ENCODE measurements at places on chromosomes 2 and 18.
A peak's percentile ranks its signal among the peaks of the same experiment; 100 is the strongest.

- no peak for DNase-seq
Measured at GRCh38 chr2:106579750-106580197, 92.6 kb downstream of the CD8B2 start.

GRCh38 chr2:55958756-55959155, 35.2 kb upstream of the EFEMP1 start:
- DNase-seq, result no peak

- no peak for DNase-seq
Measured at GRCh38 chr2:65097844-65098243, 32.1 kb downstream of the RAB1A start.

DNA sequence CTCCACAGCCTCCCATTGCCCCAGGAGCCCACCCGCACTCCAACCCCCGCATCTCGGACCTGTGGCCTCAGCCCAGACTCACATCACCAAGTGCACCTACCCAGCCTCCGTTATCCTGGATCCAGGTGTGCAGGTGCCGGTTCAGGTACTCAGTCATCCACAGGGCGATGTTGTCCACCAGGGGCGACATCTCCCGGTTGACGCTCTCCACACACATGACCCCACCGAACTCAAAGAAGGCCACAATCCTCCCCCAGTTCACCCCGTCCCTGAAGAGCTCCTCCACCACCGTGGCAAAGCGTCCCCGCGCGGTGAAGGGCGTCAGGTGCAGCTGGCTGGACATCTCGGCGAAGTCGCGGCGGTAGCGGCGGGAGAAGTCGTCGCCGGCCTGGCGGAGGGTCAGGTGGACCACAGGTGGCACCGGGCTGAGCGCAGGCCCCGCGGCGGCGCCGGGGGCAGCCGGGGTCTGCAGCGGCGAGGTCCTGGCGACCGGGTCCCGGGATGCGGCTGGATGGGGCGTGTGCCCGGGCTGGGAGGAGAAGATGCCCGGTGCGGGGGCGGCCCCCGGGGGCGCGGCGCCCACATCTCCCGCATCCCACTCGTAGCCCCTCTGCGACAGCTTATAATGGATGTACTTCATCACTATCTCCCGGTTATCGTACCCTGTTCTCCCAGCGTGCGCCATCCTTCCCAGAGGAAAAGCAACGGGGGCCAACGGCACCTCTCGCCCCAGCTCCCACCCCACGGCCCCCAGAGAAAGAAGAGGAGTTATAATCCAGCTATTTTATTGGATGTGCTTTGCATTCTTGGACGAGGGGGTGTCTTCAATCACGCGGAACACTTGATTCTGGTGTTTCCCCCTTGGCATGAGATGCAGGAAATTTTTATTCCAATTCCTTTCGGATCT, 1.3 kb downstream of the BCL2 start:
- peak; percentile 75 for DNase-seq

GRCh38 chr18:62198259-62198658, 11.2 kb downstream of the RELCH start:
- DNase-seq, result no peak

DNA sequence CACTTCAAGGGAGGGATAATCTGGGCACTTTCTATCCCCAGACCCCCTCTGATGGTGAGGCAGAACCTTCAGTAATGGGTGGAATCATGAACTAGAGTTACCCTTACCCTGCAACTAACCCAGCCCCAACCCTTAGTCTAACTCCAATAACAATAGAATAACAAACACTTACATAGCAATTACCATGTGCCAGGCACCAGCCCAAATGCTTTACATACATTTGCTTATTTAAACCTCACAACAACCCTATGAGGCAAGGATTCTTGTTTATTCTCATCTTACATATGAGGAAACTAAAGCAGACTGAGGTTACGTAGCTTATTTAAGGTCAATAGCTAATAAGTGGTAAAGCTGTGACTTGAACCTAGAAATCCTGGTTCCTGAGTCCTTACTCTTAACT, 132.8 kb downstream of the CYP26B1 start:
- no peak for DNase-seq

GRCh38 chr2:8343031-8343430, 338.8 kb upstream of the ID2 start:
- DNase-seq, result no peak

DNA sequence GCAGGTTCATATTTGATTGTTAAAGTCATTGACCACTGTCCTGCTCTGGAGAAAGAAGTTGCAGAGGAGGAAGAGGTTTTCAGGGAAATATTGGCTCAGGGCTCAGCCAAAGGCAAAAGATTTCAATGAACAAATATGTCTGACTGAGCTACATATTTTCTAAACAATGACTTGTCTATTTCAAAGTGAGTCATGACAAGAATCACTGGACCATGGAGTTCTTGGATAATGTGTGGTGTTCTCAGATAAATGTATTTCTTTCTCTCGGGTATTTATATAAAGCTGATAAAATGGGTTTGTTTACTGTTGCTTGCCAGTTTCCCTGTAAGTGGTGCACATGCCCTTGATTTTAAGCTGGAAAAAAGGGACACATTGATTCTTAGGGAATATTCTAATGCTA, 34.3 kb upstream of the RMP24 start:
- no peak for DNase-seq

GRCh38 chr2:229672021-229672420, 42.3 kb downstream of the DNER start:
- no peak for DNase-seq

DNA sequence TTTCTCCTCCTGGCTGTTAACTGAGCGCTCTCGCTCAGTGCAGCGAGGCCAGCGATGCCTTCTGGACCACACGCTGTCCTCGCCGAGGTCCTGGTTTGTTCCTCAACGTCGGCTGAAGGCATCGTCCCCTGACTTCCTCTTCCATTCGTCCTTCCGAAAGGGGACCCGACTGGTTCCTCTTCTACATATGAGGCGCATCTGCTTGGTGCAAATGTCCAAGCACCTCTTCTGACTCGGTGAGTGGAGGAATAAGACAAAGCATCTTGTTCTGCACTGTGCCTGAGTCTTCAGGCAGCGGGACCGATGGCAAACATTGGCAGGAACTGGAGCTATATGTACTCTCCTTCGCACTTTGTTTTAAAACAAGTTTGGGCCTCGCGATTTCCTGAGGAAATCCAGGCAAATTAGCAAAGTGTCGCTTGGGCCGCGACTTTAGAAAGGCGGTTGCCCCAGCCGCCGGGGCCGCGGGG, 621 bp upstream of the KCNS3 start:
- DNase-seq, result no peak

GRCh38 chr2:85727798-85728197, 26.0 kb upstream of the ATOH8 start:
- no peak for DNase-seq

GRCh38 chr2:50786345-50786744, 245.6 kb downstream of the NRXN1 start:
- DNase-seq, result no peak

DNA sequence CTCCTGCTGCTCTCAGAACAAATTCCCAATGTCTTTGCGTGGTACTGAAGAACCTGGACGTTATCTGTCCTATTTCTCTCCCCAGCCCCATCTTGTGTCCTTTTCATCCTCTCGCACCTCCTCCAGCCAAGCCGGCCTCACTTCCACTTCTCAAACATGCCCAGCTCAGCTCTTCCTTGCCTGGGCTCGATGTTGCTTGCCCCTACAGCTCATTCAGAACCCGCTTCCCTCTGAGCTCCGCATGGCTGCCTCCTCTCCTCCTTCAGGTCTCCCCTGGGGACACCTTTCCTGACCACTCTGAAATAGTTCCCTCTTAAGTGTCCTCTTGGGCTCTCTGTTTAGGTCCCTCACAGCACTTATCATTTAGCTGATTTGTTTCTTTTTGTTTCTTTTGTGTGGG, 6.7 kb upstream of the SMARCAL1 start:
- no peak for DNase-seq

- no peak for DNase-seq
Measured at GRCh38 chr2:79116997-79117928, 3.0 kb upstream of the REG1A start.

- no peak for DNase-seq
Measured at GRCh38 chr18:77512152-77512551, 262.5 kb downstream of the GALR1 start.

DNA sequence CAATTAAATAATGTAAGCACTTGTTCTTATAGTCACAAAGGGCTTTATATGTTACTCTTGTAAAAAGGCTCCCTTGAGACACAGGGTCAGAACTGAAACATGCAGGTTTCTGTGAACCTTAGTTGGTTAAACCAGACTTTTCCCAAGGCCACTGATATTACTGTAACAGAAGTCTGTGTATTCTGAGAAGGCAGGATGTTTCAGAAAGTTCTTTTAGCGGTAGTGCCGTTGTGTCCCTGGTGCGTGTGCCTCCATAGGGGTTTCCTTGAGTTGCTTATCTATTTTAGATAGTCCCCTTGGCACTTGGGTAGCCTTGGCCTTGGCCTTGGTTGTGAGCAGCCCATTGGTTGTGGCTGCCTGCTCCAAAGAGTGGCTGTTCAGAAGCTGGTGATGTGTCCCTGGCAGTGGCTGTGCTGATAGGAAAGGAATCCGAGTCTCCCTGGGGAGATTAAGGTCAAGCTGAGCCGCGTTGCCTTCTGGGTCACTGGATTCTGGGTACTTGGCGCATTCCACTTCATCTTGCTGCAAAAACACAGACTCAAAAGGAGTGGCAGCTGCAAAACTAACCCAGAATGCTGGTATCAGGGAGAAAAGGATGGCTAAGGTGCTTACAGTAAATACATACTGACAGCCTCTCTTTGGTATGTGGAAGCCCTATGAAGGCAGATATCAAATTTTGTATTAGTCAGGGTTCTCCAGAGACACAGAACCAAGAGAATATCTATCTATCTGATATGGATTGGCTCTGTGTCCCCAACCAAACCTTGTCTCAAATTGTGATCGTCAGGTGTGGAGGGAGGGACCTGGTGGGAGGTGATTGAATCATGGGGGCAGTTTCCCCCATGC, 69.7 kb downstream of the FHOD3 start:
- DNase-seq, result no peak

- no peak for DNase-seq
Measured at GRCh38 chr2:45182667-45183295, 173.5 kb upstream of the SIX2 start.

GRCh38 chr2:40814616-40815015, 362.7 kb upstream of the SLC8A1 start:
- DNase-seq, result no peak

DNA sequence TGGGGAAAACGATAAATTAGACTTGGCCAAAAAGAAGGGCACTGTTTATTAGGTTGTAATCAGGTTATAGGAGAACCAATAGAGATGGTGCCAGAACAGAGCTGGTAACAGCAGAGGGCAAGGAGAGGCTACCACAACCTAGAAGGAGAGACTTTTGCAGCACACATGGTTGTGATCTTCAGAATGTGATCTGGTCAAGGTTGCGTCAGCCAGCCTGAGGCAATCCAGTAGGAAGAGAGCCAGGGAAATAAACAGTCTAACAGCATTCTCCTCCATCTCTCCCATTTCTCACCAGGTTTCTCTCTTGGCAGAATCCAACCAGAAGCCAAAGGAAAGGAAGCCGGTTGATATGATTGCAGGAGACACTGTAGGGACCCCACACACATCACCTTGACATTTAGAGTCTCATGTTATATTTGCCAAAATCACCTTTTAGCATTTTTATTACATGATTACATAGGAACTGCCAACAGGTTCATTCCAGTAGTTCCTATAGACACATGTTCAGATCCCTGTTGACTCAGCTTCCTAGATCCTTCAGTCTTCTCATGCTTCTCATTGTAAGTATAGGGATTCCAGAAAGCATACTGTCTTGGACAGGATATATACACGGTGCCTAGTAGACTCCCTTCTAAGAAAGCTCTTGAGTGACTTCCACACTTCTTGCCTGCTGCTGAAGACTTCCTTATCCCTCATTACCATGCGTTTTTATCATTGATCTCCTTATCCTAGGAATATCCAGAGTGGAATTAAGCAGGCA, 17.6 kb upstream of the SPATS2L start:
- no peak for DNase-seq

DNA sequence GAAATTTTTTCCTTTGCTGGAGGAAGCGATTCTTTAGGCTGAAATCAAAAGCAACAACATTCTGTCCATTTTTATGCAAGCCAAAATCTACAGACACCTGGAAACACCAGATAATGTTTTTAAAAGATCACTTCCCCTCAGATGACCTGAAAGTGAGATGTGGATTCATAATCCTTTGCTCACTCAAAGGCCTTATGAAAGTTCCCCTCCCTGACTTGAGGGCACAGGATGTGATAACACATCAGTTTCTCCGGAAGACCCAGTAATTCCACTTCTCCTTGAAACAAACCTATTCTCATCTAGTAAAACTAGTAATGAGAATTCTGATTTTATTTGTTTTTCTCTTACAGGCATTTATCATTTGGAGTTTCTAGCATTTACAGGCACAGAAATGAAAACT, 218.3 kb upstream of the RND3 start:
- no peak for DNase-seq

DNA sequence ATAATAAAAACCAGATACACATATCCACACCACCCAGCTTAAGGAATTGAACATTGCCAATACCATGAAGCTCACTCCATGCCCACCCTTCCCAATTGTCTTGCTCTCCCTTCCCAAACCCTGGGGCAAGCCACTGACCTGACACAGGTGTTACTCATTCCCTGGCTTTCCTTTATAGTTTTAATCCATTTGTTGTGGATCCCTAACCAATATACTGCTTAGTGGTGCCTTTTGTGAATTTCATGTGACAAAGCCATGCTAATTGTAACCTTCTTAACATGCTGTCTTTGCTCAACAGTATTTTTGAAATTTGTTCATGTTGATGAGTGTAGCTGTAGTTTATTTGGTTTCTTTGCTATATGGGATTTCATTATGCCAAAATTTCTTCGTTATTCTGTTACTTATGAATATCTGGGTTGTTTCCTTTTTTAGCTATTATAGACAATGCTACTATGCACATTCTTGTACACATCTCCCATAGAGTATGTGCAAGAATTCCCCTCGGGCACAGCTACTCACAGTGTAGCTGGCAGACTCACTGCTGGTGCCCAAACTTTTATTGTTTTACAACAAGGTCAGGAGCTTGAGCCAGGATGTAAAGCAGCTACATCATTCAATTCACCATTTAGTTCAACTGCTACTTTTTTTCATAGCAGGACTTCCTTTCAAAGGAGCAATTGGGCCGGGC, 90.8 kb upstream of the ATL2 start:
- DNase-seq, result no peak

GRCh38 chr2:107529146-107529545, 297.5 kb upstream of the RGPD4 start:
- no peak for DNase-seq

- DNase-seq, result no peak
Measured at GRCh38 chr2:83054751-83055150, 1404.3 kb downstream of the SUCLG1 start.

GRCh38 chr18:29041976-29042375, 865.0 kb upstream of the CDH2 start:
- DNase-seq, result no peak

- no peak for DNase-seq
Measured at GRCh38 chr18:8525692-8526091, 83.5 kb upstream of the RAB12 start.

GRCh38 chr2:2892378-2892777, 485.2 kb downstream of the EIPR1 start:
- no peak for DNase-seq

Measured in activated T-helper 1 cell treated with anti-CD3 and anti-CD28 coated beads, Interleukin-2, amount 50 U/mL, for 16 hours (primary cell).